Urinary bladder (tissue), 4 donors: ENCODE measurements at places on chromosomes 6 and 20. TPM values are rescaled to one million over a fixed set of nuclear protein-coding genes. Genes with fewer than 3 reads are reported as not detected.

The SMLR1 gene
- not detected for total RNA-seq

The GZF1 gene
- 14.1 TPM for total RNA-seq

The HNF4A gene
- total RNA-seq: not detected

The C6orf15 gene
- total RNA-seq: not detected

The SLC13A3 gene
- 5.4 TPM for total RNA-seq

The TNFRSF21 gene
- total RNA-seq: 22.8 TPM

The PNPLA1 gene
- not detected for total RNA-seq

The FHL5 gene
- 3.0 TPM for total RNA-seq

The DHX16 gene
- 16.8 TPM for total RNA-seq

The HUS1B gene
- 2.2 TPM for total RNA-seq

The ECI2 gene
- total RNA-seq: 62.7 TPM

The TAPBP gene
- total RNA-seq: 43.0 TPM

The SEL1L2 gene
- total RNA-seq: 1.9 TPM

The CLPSL1 gene
- total RNA-seq: not detected

The RIMS4 gene
- total RNA-seq: 2.4 TPM

The BEND6 gene
- total RNA-seq: 12.8 TPM

The LY6G6F gene
- total RNA-seq: not detected

The SUMO4 gene
- total RNA-seq: 14.6 TPM

The BMP7 gene
- total RNA-seq: 12.1 TPM

The RSPO3 gene
- 4.9 TPM for total RNA-seq

The LZTS3 gene
- total RNA-seq: 3.1 TPM

The CPNE5 gene
- total RNA-seq: 4.5 TPM

The TMEM74B gene
- total RNA-seq: 0.53 TPM

The DEFB132 gene
- total RNA-seq: not detected

The RAD21L1 gene
- total RNA-seq: not detected

The SPDEF gene
- total RNA-seq: 0.16 TPM

The TMEM170B gene
- 11.2 TPM for total RNA-seq

The RAB44 gene
- 0.26 TPM for total RNA-seq

The BPIFB1 gene
- not detected for total RNA-seq

The GPX5 gene
- not detected for total RNA-seq

The NMBR gene
- total RNA-seq: 0.32 TPM

The THBS2 gene
- total RNA-seq: 140 TPM

The PPIL1 gene
- total RNA-seq: 29.3 TPM

The DNAAF9 gene
- total RNA-seq: 28.1 TPM

The CCDC28A gene
- 18.3 TPM for total RNA-seq

The MAP1LC3A gene
- 11.4 TPM for total RNA-seq

The PSORS1C2 gene
- not detected for total RNA-seq

The SIRPD gene
- total RNA-seq: not detected

The PTCHD4 gene
- total RNA-seq: 0.95 TPM

The DPPA5 gene
- not detected for total RNA-seq

The ZBTB2 gene
- total RNA-seq: 14.2 TPM

The CPXM1 gene
- total RNA-seq: 46.9 TPM

The MOCS1 gene
- 7.0 TPM for total RNA-seq

The MOG gene
- not detected for total RNA-seq

The SLA2 gene
- total RNA-seq: 0.11 TPM

The GSTA3 gene
- total RNA-seq: not detected

The TSHZ2 gene
- total RNA-seq: 35.0 TPM

The MCCD1 gene
- not detected for total RNA-seq

The TCP1 gene
- total RNA-seq: 137 TPM

The CLIC5 gene
- 4.3 TPM for total RNA-seq

The KHDC1 gene
- total RNA-seq: 2.6 TPM

The PMEPA1 gene
- 20.6 TPM for total RNA-seq

The ECT2L gene
- total RNA-seq: 0.21 TPM

The TCP11 gene
- total RNA-seq: 0.37 TPM

The CLVS2 gene
- 2.1 TPM for total RNA-seq

The ARFGEF3 gene
- 9.6 TPM for total RNA-seq

The CD93 gene
- total RNA-seq: 72.8 TPM

The PSORS1C1 gene
- 0.48 TPM for total RNA-seq
